T-cell (primary cell): ENCODE measurements at places on chromosomes 6 and 20. TPM values are rescaled to one million over a fixed set of nuclear protein-coding genes. Genes with fewer than 3 reads are reported as not detected.

Gene PRSS16
- total RNA-seq: 3.2 TPM

Gene HLA-DRB1
- 30.3 TPM for total RNA-seq

Gene TPBG
- total RNA-seq: 0.32 TPM

Gene GPX5
- total RNA-seq: not detected

Gene VEGFA
- total RNA-seq: 1.5 TPM

GRCh38 chr6:93163146-93163545 lies 256.2 kb downstream of the EPHA7 start:
- no peak for DNase-seq

DNA sequence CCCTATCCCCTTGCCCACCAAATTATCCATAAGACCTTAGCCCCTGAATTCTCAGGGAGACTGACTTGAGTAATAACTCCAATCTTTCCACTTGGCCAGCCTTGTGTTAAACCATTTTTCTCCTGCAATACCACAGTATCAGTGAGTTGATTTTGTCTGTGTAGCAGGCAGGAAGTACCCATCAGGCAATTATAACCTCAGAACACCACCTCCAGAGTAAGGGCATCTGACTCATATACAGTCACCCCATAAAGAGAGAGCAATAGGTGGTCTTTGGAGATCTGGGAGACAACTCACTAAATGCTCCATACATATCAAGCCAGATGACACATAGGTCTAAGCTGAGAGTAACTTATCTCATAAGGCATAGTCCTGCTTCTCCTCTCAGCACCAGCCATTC lies 83.7 kb downstream of the FILIP1 start:
- no peak for DNase-seq

- DNase-seq: no peak
Measured at GRCh38 chr6:138239774-138240173, 21.5 kb upstream of the PBOV1 start.

DNA sequence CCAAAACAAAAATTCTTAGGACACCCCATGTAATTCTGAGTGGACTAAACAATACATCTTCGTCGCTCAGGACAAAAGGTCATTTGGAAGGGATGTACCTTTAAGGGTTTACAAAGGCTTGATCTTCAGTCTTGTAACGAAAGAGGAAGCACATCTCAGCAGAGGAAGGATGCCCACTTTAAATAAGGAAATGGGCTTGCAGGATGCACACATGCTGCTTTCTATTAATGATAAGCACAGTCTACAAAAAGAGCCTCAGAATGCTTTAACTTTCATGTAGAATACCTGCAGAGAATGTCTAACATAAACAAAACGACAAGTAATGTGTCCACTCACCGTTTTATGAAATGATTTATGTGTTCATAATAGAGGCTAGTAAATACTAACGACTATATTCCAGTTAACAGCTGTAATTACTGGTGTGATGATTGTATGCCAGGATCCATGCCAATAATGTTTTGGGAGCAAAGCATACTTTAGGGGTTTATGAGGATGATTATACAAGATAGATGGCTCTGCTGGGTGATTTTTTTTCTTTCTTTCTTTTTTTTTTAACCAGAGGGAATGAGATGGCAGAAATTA lies 216.9 kb downstream of the GMDS start:
- DNase-seq: no peak

DNA sequence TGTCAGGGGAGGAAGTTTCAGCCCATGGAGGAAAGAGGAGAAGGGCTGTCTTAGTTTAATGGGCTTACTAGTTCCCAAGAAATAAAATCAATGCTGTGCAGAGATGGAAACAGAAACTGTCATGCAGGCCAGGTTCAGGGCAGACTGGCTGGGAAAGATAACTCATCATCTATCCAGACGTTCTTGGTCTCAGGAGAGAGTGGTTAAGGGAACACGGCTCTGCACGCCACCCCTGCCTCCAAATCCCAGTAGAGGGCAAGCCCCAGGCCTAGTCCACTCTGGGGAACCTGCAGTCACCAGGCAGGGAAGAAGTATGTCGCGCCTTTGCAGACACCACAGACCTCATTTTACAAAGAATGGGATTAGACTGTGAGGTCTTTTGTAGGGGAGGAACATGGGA lies 12.5 kb downstream of the ALDH8A1 start:
- DNase-seq: no peak

GRCh38 chr6:157260735-157261410 lies 62.4 kb downstream of the TMEM242 start:
- DNase-seq: no peak

- DNase-seq: no peak
Measured at GRCh38 chr6:1767481-1768246, 157.9 kb downstream of the FOXC1 start.
